ENCODE measurements at places on chromosomes 4 and X.

- H3K27me3 ChIP-seq: peaks cover 6% of the 10 kb centered on the region
- H3K36me3 ChIP-seq: no peaks in the 10 kb centered on the region
- no peak overlapping the region for H3K27ac ChIP-seq
- H3K4me3 ChIP-seq: no peak overlapping the region
Measured at GRCh38 chr4:94131212-94131611, 76.5 kb upstream of the SMARCAD1 start.

DNA sequence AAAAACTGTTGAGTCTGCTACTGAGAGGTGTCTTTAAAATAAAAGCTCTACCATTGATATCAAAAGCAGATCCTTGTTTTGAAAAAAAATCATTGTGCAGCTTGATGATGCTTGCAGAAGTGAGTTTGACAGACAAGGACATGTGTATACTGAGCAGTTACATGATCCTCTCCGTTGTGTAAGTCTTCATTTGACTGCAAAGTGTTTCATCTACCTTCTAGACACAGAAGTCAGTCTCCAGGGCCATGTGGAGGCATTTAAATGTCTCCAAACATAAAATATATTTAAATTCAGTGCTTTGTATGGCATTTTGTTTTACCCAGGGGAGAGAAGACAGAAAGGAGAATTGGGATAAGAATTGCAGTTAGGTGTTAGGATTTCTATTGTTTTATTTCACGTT, 107.8 kb upstream of the MYOZ2 start:
- H3K36me3 ChIP-seq: peaks cover 42% of the 10 kb centered on the region
- peaks cover 68% of the 10 kb centered on the region for H3K4me1 ChIP-seq
- H3K27ac ChIP-seq: peak overlapping the region; percentile 86
- peak overlapping the region; percentile 39 for H3K4me3 ChIP-seq

- H3K27ac ChIP-seq: no peak overlapping the region
- peaks cover 14% of the 10 kb centered on the region for H3K27me3 ChIP-seq
- DNase-seq: no peak
Measured at GRCh38 chr4:11348449-11349088, 80.1 kb downstream of the HS3ST1 start.

DNA sequence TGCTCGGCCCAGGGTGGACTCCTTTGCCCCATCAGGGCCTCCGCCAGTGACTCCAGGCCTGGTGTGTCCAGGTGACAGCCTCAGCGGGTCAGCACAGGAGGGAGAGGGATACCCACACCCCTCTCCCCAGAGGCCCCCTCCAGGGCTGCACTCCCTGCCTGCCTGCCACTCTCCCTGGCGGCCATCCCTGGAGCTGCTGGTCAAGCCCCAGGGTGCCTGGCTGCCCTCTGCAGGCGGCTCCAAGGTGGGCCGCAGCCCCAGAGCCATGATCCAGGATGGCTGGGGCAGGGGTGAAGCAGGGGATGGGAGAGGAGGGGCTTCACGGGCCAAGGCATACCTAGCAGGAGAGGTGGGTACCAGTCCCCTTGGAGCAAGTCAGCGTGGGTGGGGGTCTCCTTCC, 3.8 kb downstream of the FGFRL1 start:
- peaks cover 16% of the 10 kb centered on the region for H3K4me1 ChIP-seq
- no peaks in the 10 kb centered on the region for H3K27me3 ChIP-seq
- no peak overlapping the region for H3K4me3 ChIP-seq
- H3K36me3 ChIP-seq: no peaks in the 10 kb centered on the region

- H3K4me1 ChIP-seq: peaks cover 18% of the 10 kb centered on the region
- no peak for DNase-seq
- H3K4me3 ChIP-seq: no peak overlapping the region
- H3K27me3 ChIP-seq: no peaks in the 10 kb centered on the region
- no peaks in the 10 kb centered on the region for H3K36me3 ChIP-seq
- H3K27ac ChIP-seq: no peak overlapping the region
Measured at GRCh38 chr4:74433043-74433442, 11.9 kb upstream of the AREG start.

DNA sequence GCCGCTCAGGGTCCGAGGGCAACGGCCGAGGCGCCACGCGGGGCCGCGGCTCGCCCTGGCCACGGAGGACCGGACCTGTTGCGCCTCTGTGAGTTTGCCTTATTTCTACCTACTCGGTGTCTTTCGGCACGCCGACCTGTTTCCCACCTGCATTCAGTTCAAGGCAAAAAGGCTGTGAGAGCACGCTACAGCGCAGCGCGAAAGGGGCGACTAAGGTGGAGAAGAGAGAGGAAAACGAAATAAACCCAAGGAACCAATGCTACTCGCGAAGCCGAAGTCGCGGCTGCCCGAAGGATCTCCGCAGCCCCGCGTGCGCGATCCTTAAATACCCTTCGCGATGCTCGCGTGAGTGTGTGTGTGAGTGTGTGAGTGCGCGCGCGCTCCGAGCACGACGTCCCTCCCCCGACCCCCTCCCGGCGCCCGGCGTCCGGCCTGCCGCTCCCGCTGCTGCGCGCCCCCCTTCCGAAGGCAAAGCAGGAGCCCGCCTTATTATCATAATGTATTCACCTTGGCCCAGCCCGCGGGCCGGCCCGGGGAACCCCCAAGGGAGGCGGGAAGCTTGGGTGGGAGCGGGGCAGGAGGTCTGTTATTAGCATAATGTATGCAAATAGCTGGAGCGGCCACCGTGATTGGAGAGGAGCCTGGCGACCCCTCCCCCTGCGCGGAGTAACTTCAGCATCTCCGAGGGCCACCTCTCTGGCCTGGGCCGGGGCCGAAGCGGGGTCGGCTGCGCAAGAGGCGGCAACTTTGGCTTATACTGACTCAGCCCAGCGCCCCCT, at the start of gene COL25A1:
COL25A1 (minus strand) TSS at position 298 of the 779 bp plus-strand sequence.
- peak within 1 kb of the TSS; percentile 72 for H3K27ac ChIP-seq
- H3K4me1 ChIP-seq: peaks cover 18% of the 10 kb centered on the region
- H3K27me3 ChIP-seq: peaks cover 53% of the 10 kb centered on the region
- no peaks in the 10 kb centered on the region for H3K36me3 ChIP-seq
- DNase-seq: peak; percentile 51
- H3K4me3 ChIP-seq: peak within 1 kb of the TSS; percentile 76

DNA sequence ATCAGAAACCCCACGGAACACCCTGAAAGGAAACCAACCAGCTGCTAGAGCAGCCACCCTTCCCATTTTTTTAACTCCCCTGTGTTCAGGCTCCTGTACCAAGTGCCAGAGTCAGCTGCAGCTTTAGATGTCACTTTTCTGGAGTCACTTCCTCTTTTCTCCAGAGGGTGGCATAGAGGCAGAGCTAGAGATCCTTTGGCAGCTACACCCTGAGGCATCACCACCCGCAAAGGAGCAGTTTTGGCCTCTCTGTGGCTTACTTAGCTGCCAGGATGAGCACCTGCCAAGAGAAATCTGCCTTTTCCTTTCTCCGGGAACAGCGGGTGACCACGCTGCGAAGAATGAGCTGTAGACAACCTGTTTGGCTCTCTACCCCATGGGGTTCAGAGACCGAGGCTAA, 58.0 kb upstream of the CHRDL1 start:
- DNase-seq: no peak
- H3K27ac ChIP-seq: no peak overlapping the region
- H3K27me3 ChIP-seq: no peaks in the 10 kb centered on the region
- H3K36me3 ChIP-seq: no peaks in the 10 kb centered on the region
- no peaks in the 10 kb centered on the region for H3K4me1 ChIP-seq
- H3K4me3 ChIP-seq: no peak overlapping the region

- no peaks in the 10 kb centered on the region for H3K36me3 ChIP-seq
- H3K4me1 ChIP-seq: no peaks in the 10 kb centered on the region
- H3K27me3 ChIP-seq: no peaks in the 10 kb centered on the region
- H3K27ac ChIP-seq: no peak overlapping the region
- DNase-seq: no peak
Measured at GRCh38 chr4:141761926-141762325, 125.5 kb downstream of the IL15 start.

- H3K36me3 ChIP-seq: peaks cover 17% of the 10 kb centered on the region
- peaks cover 60% of the 10 kb centered on the region for H3K4me1 ChIP-seq
- DNase-seq: peak; percentile 69
- H3K27me3 ChIP-seq: peaks cover 6% of the 10 kb centered on the region
Measured at GRCh38 chr4:76306882-76307659, 538 bp downstream of the STBD1 start.

DNA sequence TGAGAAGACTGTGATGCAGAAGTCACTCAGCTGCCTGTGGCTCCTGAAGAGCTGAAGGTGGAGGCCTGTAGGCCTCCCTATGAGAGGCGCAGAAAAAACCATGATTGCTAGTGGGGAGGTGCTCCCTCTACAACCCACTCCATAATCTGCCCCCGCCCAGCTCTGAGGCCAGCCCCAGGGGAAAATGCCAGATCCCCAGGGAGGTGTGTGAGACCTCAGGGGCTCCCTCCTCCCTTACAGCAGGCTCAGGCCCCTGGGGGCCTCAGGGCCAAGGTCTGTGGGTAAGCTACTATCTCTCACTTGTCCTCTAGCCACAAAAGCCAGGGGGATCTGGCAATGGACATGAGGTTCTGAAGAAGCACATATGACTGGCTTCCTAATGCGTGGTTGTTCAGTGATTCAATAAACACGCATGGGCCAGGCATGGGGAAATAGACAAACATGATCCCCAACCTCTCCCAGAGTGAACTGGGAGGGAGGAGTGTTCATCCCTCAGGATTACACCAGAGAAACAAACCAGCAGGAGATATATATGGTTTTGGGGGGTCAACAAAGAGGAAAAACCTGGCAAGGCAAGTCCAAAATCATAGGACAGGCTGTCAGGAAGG, 51.0 kb upstream of the MTM1 start:
- no peak overlapping the region for H3K4me3 ChIP-seq
- no peak overlapping the region for H3K27ac ChIP-seq
- no peaks in the 10 kb centered on the region for H3K36me3 ChIP-seq
- H3K27me3 ChIP-seq: no peaks in the 10 kb centered on the region
- H3K4me1 ChIP-seq: no peaks in the 10 kb centered on the region
- DNase-seq: no peak

- no peak for DNase-seq
- no peaks in the 10 kb centered on the region for H3K27me3 ChIP-seq
- H3K4me1 ChIP-seq: no peaks in the 10 kb centered on the region
- no peaks in the 10 kb centered on the region for H3K36me3 ChIP-seq
- H3K27ac ChIP-seq: no peak overlapping the region
Measured at GRCh38 chr4:73902038-73902637, 32.9 kb downstream of the CXCL1 start.

GRCh38 chr4:154822775-154823174, 41.7 kb downstream of the RBM46 start:
- H3K27me3 ChIP-seq: no peaks in the 10 kb centered on the region
- no peak overlapping the region for H3K4me3 ChIP-seq
- H3K27ac ChIP-seq: no peak overlapping the region
- no peak for DNase-seq
- no peaks in the 10 kb centered on the region for H3K4me1 ChIP-seq
- no peaks in the 10 kb centered on the region for H3K36me3 ChIP-seq

GRCh38 chr4:92304606-92305005, 840 bp downstream of the GRID2 start:
- no peak for DNase-seq
- peak overlapping the region; percentile 67 for H3K4me3 ChIP-seq

DNA sequence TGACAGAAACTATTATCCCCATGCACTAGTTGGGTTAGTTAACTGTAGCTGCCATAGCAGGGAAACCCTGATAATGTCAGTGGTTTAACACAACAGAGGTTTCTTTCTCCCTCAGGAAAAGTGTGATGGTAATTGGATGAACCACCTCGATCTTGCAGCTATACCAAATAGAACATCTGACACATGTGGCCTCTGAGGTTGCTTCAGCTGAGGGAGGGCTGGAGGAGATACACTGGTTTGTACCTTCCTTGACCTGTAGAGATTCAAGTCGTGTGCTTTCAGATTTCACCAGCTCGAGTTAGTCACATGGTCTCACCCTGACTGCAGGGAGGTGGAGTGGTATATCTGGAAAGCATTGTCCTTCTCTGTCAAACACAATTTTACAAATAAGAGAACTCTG, 147.2 kb upstream of the SFRP2 start:
- no peak for DNase-seq
- no peaks in the 10 kb centered on the region for H3K4me1 ChIP-seq
- H3K36me3 ChIP-seq: no peaks in the 10 kb centered on the region
- H3K27me3 ChIP-seq: peaks cover 25% of the 10 kb centered on the region
- H3K27ac ChIP-seq: no peak overlapping the region

GRCh38 chr4:3483471-3483921, 20.4 kb downstream of the DOK7 start:
- H3K27ac ChIP-seq: peak overlapping the region; percentile 96
- H3K36me3 ChIP-seq: no peaks in the 10 kb centered on the region
- peaks cover 58% of the 10 kb centered on the region for H3K27me3 ChIP-seq

- H3K36me3 ChIP-seq: no peaks in the 10 kb centered on the region
- no peak overlapping the region for H3K4me3 ChIP-seq
- DNase-seq: no peak
- peaks cover 19% of the 10 kb centered on the region for H3K4me1 ChIP-seq
Measured at GRCh38 chr4:48021100-48021499, 4.5 kb downstream of the NIPAL1 start.

- no peaks in the 10 kb centered on the region for H3K36me3 ChIP-seq
- peak; percentile 29 for DNase-seq
- no peaks in the 10 kb centered on the region for H3K27me3 ChIP-seq
- H3K4me3 ChIP-seq: peak overlapping the region; percentile 22
- peak overlapping the region; percentile 41 for H3K27ac ChIP-seq
Measured at GRCh38 chr4:176671532-176671931, 121.2 kb downstream of the VEGFC start.

DNA sequence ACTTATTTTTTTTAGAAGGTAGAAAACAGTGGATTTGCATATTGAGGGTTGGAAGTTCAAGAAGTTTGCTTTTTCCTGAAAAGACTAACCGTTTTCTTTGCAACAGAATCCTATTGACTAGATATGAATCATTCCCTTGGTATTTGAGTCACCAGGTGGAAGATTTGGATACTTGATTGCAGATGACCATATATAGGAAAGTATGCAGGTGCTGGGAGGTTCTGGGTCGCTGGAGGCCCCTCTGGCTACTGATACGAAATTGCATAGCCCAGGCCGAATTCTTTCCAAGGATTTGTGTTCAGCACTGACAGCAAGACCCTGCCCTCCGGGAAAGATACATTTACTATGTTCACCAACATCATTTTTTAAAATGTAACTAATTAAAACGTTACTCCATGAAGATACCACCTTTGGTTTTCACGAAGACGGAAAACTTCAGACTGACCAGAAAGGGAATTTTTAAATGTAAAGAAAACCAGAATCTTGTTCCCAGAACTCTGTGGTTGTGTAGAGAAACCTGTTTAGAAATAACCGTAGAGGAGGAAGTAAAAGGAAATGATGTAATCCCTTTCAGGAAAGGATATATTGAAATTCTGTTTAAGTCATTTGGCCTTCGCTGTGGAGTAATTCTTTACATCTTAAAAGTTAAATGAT, 946 bp downstream of the ANXA3 start:
- H3K4me3 ChIP-seq: peak overlapping the region; percentile 71
- peaks cover 33% of the 10 kb centered on the region for H3K4me1 ChIP-seq
- peaks cover 5% of the 10 kb centered on the region for H3K36me3 ChIP-seq
- peak overlapping the region; percentile 92 for H3K27ac ChIP-seq
- H3K27me3 ChIP-seq: no peaks in the 10 kb centered on the region
- DNase-seq: no peak

GRCh38 chr4:95544113-95545103, 4.4 kb downstream of the UNC5C start:
- H3K4me3 ChIP-seq: peak overlapping the region; percentile 74
- DNase-seq: no peak
- H3K27ac ChIP-seq: peak overlapping the region; percentile 92
- H3K4me1 ChIP-seq: peaks cover 19% of the 10 kb centered on the region
- no peaks in the 10 kb centered on the region for H3K36me3 ChIP-seq

GRCh38 chr4:137909529-137910309, 332.4 kb downstream of the SLC7A11 start:
- no peak overlapping the region for H3K4me3 ChIP-seq
- no peak for DNase-seq
- no peaks in the 10 kb centered on the region for H3K4me1 ChIP-seq
- no peaks in the 10 kb centered on the region for H3K27me3 ChIP-seq
